ENCODE measurements at places on chromosomes 3 and 15.

DNA sequence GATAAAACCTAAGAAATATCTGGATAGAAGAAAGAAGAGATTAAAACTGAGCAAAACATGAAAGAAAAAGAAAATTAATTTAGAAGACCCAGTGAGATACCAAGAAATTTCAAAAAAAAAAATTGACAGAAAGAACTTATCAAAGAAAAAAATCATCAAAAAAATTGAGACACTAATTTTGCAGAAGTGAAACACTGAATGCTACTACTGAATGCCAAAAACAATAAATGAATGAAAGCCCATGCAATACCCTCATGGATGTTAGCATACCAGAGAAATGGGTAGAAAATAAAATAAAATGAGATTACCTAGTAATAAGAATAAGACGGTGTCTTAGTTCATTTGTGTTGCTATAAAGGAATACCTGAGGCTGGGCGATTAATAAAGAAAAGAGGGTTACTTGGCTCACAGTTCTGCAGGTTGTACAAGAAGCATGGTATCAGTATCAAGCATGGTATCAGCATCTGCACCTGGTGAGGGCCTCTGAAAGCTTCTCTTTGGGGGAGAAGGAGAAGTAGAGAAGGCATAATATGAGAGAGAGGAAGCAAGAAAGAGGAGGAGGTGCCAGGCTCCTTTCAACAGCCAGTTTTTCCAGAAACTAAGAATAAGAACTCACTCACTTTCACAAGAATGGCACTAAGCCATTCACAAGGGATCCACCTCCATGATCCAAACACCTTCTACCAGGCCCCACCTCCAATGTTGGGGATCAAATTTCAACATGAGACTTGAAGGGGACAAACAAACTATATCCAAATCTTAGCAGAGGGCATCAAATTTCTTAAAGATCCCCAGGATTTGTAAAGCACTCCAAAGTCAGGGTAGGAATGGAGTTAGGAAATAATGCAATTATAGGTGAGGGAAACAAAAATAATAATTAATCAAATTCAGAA lies 73.2 kb downstream of the BTLA start:
- DNase-seq = no peak

GRCh38 chr3:143604402-143605185 lies 243.7 kb downstream of the SLC9A9 start:
- DNase-seq = no peak

DNA sequence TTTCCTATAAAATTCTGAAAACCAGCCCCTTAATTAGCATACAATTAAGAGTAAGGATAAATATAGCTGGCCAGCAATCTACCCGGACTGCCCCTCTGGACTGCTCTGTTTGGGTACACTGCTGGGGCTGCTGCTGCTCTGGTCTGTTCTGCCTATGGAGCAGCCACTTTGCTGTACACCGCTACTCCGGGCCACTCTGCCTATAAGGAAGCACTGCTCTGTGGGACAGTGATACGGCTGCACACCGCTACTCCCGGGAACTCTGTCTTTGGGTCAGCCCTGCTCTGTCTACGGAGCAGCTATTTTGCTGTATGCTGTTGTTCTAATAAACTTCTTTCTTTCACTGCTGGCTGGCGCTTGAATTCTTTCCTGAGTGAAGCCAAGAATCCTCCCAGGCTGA lies 316.5 kb upstream of the PLSCR5 start:
- DNase-seq = no peak

- DNase-seq = no peak
These were observed 49.7 kb upstream of the DPH6 start for GRCh38 chr15:35595656-35596055.

DNA sequence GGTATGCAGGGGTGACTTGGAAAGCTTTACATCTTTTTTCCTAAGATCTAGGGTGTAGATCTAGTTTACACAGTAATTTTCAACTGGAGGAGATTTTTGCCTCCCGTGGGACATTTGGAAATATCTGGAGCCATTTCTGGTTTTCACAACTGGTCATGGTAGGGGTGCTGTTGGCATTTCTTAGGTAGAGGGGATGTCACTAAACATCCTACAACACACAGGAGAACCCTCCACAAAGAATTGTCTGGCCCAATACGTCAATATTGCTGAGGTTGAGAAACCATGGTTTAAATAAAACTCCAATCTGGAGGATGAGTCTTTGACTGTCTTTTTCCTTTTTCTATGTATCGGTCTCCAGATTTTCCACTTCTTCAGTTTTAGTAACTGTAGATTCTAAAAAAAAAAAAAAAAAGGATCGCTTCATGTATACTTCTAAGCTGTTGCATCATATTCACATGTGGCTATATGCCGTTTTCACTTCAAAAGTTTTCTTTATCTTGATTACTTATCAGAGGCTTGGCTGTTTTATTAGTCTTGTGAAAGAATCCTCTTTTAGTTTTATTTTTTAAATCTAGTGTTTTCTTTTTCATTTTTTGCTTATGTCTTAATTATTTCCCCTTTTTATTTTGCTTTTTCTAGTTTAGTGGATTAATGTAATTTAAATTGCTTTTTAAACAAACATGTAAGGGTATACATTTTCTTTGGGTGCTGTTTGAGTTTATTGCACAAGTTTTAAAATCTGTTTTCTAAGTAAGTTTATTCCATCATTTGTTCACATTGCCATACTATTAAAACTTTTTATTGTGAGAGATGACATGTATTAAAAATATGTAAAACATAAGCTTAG lies 21.2 kb downstream of the UBE2Q2 start:
- no peak for DNase-seq

GRCh38 chr3:99852851-99853250 lies 35.2 kb downstream of the CMSS1 start:
- no peak for DNase-seq

GRCh38 chr3:31100519-31100918 lies 206.1 kb upstream of the GADL1 start:
- DNase-seq = no peak

- DNase-seq = no peak
These were observed 584.0 kb upstream of the LMCD1 start for GRCh38 chr3:7917443-7918151.

DNA sequence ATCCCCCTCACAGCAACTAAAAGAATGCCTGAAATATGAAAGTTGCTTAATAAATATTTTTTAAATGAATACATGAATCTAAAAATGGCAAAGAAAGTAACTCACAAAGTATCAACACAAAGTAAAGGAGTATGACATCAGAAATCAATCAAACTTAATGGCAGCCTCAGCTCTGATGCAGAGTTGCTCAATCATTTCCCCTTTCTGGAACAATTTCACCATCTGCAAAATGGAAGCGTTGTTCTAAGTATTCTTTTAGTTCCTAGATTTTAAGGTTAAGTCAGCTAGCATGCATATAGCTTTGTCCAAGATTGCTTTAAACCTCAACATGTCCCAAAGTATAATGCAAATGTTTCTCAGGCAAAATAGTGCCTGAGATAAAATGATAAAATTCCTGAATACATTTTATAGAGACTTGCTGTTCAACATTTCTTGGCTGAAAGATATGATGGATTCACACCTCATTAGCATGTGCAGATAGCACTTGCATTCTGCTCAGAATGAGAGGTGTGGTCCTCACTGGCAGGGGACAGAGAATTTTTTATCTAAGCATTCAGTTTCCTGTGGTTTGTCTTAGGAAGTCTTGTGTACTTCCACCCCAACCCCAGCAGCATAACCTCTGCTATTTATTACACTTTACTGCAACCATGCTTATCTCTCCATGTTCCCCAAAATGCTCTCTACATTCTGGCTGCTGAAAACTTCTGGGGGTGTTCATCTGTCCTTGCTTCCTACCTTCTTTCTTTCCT lies 429.3 kb downstream of the GRM7 start:
- no peak for DNase-seq

GRCh38 chr15:30923429-30923828 lies 19.7 kb downstream of the FAN1 start:
- no peak for DNase-seq

GRCh38 chr15:74988007-74988800 lies 7.2 kb upstream of the SCAMP5 start:
- DNase-seq = no peak

GRCh38 chr15:76718863-76719262 lies 186.3 kb downstream of the SCAPER start:
- DNase-seq = no peak

DNA sequence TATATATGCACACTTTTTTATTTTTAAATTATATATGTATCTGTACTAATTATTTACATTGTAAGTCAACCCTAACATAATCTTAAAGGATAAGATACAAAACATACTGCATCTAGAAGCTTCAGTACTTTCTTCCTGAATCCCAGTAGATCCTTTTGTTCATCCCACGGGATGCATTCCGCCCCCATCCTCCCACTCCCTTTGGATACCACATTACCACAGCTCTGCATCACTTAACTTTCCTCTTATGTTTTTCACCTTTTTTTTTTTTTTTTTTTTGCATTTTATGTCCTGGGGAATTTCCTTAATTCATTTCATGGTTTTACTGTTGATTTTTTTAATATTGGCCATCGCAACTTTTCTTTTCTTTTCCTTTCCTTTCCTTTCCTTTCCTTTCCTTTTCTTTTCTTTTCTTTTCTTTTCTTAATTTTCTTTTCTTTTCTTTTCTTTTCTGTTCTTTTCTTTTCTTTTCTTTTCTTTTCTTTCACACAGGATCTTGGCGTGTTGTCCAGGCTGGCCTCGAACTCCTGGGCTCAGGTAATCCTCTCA lies 3.0 kb downstream of the OPA1 start:
- no peak for DNase-seq

- DNase-seq = no peak
These were observed 6.1 kb upstream of the HGD start for GRCh38 chr3:120688121-120688520.

- DNase-seq = no peak
These were observed 1053.2 kb upstream of the GBE1 start for GRCh38 chr3:82814660-82815059.

DNA sequence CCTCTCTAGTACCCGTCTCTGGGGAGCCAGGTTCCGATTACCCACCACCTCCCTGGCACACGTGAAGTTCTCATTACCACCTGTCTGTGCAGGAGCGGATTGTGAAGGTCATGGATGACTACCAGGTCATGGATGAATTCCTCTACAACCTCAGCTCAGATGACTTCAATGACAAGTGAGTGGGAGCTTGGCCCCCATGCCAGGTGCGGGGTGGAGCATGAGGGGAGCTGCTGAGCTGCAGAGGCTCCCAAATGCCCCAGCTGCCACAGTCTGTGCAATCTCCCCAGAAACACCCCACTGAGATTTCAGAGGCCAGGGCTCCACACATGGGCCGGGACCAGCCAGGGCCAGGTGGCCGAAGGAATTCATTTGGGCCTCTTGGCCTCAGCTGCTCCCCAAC lies 34.3 kb downstream of the DNAH1 start:
- DNase-seq = no peak

GRCh38 chr3:185852635-185853034 lies 27.8 kb upstream of the IGF2BP2 start:
- DNase-seq = no peak

DNA sequence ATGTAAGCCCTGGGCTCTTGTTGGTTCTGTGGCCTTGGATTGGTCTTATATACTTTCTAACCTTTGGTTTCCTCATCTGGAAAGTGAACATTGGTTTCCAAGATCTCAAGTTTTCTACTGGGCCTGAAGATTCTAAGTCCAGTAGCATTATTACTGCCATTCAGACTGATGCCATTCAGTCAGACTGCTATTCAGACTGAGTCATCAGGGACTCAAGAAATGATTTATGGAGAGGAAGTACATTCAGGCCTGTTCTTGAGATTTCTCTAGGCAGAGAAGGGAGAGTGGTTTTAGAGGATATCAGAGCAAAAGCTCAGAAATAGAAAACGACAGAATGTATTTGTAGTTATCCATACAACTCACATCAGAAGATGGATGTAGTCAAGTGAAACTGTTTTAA lies 557.2 kb downstream of the NR2F2 start:
- DNase-seq = no peak

DNA sequence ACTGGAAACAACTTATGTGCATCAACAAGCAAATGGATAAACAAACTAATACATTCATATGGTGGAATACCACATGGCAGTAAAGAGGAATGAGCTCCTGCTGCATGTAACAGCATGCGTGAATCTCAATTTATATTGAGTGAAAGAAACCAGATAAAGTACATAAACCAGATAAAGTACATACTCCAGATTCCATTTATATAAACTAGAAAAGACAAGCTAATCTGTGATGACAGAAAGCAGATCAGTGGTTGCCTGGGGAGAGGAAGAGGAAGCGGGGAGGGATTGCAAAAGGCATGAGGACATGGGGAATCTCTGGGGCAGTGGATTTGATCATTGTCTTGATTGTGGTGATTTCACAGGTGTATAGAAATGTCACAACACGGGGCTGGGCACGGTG lies 34.2 kb downstream of the LIMD1 start:
- no peak for DNase-seq

DNA sequence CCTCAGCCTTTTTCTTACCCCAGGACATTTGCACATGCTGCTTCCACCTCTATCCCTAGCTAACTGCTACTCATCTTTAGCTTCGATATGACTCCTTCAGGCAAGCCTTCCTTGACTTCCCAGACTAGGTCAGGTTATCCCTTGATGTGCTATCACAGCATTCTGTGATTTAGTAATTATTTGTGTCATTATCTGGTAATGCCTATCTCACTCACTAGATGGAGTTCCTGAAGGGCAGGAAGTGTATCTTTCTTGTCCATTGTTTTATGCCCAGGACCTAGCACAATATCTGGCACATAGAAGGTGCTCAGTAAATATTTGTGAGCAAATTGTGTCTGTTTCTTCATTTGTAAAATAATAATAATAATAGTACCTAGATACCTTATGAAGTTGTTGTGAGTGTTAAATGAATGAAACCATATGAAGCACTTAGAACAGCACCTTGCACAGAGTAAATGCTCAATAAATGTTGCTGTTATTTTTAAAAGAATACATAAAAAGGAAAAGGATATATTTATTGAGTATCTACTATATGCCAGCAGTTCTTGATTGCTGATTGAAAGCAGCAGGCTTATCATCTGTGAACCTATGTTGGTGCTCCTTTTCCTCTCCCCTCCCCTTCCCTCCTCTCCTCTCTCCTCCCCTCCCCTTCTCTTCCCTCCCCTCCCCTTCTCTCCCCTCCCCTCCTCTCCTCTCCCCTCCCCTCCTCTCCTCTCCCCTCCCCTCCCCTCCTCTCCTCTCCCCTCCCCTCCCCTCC lies 31.5 kb downstream of the SQOR start:
- no peak for DNase-seq
